ENCODE measurements at places on chromosomes 7 and 10.

GRCh38 chr10:100742076-100742771 lies 3.2 kb upstream of the PAX2 start:
- DNase-seq, result no peak

DNA sequence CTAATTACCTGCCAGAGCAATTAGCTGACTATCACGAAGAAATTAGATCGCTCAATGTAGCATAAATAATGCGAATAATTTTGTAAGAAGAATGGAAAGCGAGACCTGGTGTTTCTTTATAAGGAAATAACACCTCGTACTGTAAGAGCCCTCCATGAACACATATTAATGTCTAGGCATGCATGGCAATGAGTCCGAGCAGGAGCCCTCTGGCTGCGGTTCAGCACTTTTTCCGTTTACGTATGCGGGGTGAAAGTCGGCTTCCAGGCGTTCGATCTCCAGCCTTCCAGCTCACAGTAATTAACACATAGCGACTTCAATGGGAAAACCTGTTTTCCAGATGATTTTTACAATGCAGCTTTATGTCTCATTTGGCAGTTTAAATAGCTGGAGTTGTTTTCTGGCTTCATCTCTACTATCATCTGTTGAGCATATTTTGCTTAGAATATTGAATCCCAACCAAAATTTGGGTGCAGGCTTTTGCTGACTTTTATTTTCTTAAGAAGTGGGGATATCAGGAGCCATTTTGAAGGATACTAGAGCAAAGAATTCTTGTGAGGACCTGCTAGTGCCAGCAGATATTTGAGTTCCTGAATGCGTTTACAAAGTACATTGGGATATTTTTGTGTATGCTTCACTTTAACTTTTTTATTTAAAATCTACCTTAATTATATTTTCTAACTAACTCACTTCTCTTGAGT lies 7.2 kb upstream of the SP8 start:
- DNase-seq, result no peak

GRCh38 chr10:121611393-121612159 lies 13.3 kb upstream of the FGFR2 start:
- no peak for DNase-seq

DNA sequence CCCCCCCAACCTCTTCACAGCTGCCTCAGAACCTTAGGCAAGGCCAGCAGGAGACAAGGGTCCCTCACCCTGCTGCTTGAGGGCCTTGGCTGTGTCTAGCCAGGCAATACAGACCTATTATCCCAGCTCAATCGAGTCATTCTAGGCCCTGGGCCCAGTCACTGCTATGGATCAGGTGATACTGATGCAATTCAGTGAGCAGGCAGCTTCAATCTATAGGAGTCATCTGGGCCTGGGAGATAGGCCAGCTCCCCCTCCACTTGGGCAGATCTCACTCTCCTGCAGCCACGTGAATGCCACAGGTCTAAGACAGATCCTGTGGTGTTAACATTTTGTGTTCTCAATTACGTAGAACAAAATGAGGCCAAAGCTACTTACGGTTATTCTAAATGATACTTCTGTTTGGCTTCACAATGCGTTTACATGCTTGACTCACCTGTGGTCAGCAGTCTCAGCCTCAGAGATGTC lies 68.0 kb upstream of the LRRC4 start:
- DNase-seq, result no peak

GRCh38 chr10:112215342-112215774 lies 31.8 kb upstream of the GPAM start:
- no peak for DNase-seq

DNA sequence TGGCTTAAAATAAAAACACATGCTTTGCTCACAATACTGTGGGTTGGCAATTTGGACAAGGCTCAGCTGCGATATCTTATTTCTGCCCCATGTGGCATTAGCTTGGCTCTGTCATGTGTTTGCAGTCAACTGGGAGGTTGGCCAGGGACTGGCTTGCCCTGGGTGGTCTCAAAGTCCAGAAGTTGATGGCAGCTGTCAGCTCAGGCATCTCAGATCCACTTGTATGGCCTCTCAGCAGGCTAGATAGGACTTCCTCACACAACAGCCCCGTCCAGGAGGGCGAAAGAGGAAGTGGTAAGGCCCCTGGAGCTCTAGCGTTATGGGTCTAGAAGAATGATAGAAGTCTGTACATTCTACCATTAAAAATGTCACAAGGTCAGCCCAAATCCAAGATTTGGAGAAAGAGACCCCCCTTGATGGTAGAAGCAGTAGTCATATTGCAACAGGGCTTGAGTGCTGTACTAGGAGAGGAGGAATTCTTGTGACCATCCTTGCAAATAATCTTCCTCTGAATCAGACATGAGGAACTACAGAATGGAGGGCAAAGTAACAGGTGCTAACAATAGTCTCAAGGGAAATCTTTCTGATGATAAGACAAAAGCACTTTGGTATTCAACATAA lies 166.2 kb downstream of the FAM107B start:
- DNase-seq, result peak; percentile 82

GRCh38 chr10:61541960-61542359 lies 88.8 kb upstream of the TMEM26 start:
- DNase-seq, result no peak

- DNase-seq, result no peak
These were observed 109.3 kb upstream of the MDFIC start for GRCh38 chr7:114812570-114812969.

GRCh38 chr10:59970396-59971368 lies 64.3 kb upstream of the CCDC6 start:
- no peak for DNase-seq

GRCh38 chr10:27680006-27680557 lies 65.5 kb downstream of the MKX start:
- DNase-seq, result no peak

- DNase-seq, result peak; percentile 30
These were observed 563.6 kb downstream of the SUGCT start for GRCh38 chr7:40698214-40698920.

DNA sequence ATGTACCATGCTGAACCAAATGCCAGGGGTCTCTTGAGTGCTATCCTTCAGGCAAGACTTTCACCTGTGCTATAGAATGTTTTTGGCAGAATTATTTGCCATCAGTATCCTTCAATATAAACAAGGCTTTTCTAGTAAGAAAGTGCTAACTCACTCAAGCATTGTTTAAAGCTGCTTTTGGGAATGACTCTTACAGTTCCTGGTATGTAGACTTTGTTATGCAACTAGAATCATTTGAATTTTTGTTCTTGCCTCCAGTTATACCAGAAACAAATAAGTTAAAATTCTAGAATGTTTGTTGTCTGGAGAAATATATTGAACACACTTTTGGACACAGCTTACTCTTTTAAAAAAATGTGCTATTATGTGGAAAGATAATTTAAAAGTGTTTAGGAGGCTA lies 39.5 kb upstream of the RTKN2 start:
- DNase-seq, result no peak

- no peak for DNase-seq
These were observed 2.1 kb downstream of the ST8SIA6 start for GRCh38 chr10:17452060-17452841.

DNA sequence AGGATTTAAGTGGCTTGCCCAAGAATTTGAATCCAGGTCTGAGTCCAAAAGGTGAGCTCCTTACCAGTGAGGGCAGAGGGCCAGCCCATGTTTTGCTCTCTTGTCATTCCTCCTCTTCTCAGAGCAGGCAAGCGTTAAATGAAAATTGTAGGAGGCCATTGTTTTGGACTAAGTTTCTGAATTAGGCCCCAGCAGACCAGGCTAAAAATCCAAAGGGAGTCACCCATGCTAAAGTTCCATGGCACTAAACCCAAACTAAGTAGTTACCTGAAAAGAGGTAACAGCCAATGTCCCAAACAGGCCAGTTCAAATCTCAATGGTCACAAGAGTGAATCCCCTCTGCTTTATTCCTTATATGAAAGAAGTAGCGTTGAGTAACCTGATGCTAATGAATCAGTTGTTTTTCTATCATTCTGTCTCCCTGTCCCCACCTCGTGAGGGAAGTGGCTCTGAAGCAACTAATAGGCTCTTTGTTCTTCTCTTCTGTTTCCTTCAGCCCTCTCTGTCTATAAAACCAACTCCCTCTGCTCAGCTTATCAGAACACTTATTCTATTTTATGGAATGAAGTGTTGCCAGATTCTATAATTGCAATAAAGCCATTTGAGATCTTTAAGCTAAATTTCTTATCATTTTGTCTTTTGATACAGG lies 17.5 kb upstream of the CDH23 start:
- no peak for DNase-seq

DNA sequence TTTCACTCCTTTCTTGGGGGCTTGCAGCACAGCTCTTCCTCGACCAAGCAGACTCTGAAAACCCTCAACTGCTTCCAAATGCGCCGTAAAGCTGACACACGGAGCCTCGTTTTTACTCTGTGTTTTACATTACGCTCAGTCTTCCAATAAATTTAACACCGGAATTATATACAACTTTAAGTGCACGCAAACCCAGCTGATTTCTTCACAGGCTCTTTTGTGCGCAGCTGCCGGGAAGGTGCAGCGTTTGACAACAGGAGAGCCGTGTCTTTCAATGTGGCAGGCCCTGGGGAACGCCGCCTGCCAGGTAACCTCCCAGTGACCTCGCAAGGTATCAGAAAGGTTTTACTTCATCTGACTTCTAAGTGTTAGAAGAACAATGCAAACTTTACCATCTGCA lies 35.0 kb downstream of the GFRA1 start:
- DNase-seq, result no peak

- no peak for DNase-seq
These were observed 47.7 kb downstream of the PAX2 start for GRCh38 chr10:100793055-100793454.

GRCh38 chr10:104293011-104293410 lies 24.0 kb downstream of the GSTO2 start:
- peak; percentile 58 for DNase-seq

Data from LHCN-M2 (cell line).